ENCODE measurements at places on chromosomes 3 and 15.

DNA sequence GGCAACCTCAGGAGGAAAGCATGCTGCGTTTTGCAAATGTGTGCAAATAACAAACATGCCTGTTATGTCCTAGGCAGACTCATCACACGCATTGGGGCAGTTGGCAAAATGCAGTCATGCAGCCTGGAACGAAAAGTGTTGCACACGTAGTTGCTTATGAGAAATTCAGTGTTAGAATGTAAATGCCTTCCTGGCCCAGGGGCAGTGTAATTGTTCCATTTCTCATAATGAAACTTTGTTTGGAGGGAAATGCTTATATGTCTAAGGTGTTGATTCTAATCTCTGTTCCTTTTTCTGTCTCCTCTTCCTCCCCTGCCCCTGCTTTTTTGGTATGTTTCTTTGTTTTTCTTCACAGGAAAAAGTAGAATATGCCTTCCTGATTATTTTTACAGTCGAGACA is 156.0 kb downstream of the CACNA1D start:
- DNase-seq = no peak

GRCh38 chr3:33926998-33927605 is 128.7 kb downstream of the PDCD6IP start:
- no peak for DNase-seq

DNA sequence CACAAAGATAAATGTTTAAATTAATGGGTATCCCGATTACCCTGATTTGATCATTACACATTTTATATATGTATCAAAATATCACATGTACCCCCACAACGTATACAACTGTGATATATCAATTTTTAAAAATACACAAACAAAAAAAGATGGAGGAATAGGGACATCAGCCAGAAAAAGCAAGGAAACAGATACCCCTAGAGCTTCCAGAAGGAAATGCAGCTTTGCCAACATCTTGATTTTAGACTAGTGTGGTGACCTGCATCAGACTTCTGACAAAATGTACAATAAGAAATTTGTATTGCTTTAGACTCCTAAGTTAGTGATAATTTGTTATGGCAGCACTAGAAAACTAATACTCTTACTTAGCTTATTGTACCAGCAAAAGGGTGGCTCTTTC is 483.8 kb downstream of the TUSC7 start:
- no peak for DNase-seq

DNA sequence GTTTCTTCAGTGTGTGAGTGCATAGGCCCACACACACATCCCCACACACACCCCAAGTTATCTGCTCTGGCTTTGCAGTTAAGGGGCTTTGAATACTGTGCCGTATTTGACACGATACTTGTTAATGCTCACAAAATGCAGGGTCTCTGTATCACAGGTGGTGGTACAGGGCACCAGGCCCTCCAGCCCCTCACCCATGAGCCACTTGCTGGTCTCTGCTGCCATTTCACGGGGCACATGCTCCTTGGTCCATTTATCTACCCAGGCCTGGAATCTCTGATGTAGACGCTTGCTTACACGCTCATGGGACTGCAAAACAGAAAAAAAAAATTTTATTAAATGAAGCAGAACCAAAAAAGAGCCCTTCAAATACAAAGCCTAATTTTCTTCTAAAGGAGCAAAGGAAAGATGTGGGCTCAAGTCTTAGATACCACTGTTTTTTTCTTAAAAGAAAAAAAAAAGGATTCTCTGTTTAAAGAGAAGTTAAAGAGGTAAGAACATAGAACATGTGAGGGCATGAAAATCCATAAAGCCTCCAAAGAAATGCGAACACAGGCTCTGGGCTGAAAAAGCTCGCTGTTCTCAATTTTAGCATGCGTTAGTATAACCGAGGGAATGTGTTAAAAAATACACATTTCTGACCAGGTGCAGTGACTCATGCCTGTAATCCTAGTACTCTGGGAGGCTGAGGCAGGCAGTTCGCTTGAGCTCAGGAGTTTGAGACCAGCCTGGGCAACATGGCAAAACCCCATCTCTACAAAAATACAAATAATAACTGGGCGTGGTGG is 3.7 kb upstream of the MAN2C1 start:
- no peak for DNase-seq

DNA sequence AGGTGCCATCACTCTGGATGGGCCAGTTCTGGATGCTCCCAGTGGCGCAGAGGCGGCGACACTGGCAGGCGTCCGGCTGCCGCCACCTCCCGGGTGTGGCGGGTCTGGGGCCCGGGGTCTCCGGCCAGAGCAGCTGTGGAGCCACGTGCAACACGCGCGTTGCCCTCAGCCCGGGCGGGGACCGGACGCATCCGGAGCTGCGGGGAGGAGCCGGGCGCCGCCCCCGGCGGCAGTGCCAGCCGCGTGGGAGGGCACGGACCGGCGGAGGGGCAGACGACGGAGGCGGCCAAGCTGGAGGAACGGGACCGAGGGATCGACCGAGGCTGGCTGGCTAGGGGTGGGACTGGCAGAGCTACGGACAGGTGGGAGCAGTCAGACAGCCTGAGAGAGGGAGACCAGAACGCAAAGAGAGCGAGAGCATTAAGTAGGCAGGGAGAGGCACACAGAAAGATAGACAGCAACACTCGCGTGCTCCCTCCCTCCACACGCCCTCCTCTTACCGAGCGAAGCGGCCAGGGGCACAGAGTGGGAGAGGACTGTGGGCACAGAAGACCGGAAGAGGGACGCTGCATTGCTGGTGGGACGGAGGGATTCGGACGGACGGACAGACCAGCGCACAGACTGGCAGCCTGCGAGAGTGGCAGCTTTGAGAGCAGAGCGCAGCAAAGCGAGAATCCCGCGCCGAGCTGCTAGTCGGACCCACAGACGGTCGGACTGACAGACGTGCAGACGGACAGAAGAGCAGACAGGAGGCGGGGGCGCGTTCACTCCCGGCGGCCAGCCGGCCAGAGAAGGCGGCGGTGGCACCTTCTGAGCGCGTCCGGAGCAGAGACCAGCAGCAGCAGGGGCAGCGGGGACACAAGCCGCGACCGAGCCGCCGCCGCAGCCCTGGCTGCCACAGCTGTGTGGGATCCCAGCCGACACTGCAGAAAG is at the start of gene ARPP21:
TSS of gene ARPP21 (plus strand) at position 272 of the 933 bp plus-strand sequence. CDS start 42,227 bp downstream, outside the sequence.
- peak; percentile 24 for DNase-seq

GRCh38 chr15:100186960-100187359 is 154.8 kb downstream of the ADAMTS17 start:
- DNase-seq = no peak

DNA sequence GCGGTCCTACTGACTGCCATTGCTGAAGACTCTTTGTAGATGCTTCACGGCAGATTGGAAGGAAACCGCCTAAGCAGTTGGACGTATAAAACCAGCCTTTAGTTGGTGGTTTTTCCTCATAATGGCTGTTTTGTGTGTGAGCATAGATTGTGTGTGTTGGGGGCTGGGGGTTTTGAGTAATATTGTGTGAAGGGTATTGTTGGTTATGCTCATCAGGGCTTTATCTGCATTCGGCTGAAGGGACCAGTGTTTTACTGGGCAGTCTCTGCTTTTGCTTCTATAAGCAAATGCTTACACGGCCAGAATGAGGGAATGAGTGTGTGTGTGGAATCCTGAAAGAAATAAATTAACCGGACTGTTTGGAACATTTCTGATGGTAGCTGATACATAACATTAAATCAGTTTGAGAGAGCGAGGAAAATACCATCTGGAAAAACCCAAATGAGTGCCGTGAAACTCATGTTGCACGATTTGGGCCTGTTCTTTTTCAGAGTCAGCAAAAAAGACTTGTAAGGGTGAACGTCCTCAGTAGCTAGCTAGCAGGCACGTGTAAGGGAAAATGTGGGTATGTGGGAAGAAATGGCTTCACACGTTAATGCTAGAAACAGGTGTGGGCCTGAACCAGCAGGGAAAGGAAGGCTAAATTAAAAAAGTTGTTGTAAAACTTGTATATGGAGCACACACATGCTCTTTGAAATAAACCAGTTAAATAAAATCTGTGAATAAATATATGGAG is 1.9 kb downstream of the MITF start:
- no peak for DNase-seq

DNA sequence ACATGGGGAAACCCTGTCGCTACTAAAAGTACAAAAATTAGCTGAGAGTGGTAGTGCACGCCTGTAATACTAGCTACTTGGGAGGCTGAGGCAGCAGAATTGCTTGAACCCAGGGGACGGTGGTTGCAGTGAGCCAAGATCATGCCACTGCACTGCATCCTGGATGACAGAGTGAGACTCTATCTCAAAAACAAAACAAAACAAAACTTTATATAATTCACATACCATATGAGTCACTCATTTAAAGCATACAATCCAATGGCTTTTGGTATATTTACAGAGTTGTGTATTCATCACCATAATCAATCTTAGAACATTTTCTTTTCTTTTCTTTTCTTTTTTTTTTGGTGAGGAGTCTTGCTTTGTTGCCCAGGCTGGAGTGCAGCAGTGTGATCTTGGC is 8.7 kb downstream of the PXK start:
- DNase-seq = no peak

DNA sequence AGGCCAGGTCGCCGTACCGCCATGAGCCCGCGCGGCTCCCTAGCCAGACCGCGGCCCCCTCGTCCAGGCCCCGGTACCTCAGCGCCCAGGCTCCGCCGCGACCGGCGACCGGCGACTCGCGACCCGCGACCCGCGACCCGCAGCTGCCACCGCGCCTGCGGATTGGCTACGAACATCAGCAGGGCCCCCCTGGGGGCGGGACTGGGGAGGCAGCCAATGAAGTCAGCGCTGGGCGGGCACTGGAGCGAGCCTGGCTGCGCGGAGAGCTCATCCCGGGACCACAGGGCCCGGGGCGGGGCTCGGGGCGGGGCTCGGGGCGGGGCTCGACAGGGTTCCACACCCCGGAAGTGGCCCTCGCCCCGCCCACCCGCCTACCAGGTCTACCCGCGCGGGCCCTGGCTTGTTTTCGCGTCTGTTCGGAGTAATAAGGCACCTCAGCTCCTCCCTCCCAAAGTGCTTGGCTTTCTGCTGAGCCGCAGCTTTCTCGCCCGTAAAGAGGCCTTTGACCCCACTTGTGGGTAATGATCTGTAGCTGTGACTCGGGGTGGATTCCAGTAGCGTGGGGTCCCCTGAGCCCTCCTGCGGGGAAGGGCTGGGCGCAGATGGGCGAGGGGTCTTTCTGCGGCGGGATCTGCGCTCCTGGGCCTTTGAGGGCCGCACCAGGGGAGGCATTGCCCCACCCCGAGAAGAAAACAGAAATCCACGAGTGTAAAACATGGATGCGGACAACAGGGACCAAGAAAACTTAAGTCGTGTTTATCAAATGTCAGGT is at the start of gene LYSMD4:
TSS of gene LYSMD4 (minus strand) at position 170 of the 772 bp plus-strand sequence. CDS start 1,438 bp downstream, outside the sequence.
- peak; percentile 94 for DNase-seq

DNA sequence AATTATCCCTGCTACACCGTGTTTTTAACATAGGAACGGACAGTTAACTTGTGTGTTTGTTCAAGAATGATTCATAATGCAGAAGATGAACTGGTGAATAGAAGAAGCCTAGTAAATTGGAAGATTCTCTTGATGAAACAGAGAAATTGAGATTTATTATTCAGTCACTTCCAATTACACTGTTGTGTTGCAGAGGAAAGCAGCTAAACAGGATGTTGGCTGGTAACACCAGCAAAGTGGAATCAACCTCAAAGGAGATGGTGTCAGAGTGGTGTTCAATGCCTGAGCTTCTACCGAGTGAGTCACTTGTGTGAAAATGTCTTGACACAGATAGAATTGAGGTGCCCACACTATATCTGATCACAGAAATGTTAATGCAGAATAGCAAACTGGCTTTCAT is 399.6 kb downstream of the LPP start:
- DNase-seq = peak; percentile 37

DNA sequence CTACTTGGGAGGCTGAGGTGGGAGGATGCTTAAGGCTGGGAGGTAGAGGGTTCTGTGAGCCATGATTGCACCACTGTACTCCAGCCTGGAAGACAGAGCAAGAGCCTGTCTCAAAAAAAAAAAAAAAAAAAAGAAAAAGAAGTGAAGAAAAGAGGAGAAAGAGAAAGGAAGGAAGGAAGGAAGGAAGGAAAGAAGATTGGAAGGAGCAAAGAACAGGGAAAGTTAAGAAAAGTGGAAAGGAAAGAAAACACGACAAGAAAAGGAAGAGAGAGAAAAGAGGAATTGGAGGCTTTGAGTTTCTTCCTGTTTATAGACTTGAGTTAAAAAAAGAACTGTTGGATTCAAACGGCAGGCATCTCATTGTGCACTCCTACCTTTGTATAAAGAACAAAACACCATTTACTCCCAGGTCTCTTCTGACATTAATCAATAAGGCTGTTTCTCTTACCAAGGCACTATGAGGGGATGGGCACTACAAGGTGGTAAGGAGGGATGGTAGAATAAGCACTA is 73.5 kb downstream of the EDEM1 start:
- no peak for DNase-seq

DNA sequence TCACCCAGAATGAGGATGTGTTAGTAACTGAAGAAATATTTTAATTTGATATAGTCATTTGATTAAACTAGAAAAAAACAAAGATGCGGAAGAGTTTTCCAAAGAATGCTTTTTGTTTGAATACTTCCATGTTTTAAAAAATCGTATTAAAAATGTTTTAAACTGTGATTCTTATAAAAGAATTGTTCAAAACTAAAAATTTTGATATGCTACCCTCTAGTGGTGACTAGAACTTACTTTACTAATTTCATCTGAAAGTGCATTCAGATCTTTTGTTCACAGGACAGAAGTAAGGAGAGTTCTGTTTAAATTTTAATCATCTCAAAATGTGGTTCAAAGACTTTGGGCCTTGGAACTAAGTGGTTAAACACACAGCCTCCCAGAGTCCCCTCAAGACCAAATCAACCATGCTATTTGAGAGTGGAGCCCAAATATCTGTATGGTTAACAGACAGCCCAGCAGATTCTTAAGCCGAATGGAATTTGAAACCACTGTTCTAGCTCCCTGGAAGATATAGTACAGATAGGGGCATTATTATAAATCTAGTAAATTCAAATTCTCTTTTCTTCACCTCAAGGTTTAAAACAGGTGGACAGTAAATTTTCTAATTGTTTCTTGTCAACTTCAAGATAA is 45.2 kb upstream of the SYNPR start:
- DNase-seq = peak; percentile 2

GRCh38 chr3:16828815-16829214 is 55.9 kb upstream of the PLCL2 start:
- peak; percentile 91 for DNase-seq

- no peak for DNase-seq
Measured at GRCh38 chr3:172329070-172329469, 119.2 kb downstream of the GHSR start.

DNA sequence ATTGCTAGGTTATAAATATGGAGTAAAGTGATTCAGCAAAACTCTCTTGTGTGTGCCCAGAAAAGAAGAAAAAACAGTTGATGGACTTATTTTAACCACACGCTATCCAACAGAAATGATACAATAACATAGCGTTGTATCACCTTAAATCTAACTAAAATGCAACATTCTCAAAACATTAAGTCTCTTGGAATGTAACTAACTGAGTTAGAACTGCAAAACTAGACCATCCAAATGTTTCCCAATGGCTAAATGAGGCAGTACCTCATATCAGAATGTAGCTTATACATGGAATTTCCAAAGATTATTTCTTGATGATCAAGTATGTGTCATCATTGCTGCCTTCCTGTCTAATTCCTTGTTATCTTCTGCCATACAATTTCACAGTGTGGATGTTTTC is 187.9 kb downstream of the CNTN3 start:
- DNase-seq = no peak

- no peak for DNase-seq
Measured at GRCh38 chr15:27549746-27550145, 549.4 kb downstream of the OCA2 start.
